ENCODE measurements at places on chromosomes 16 and 17.

- DNase-seq = no peak
Measured at GRCh38 chr16:84069540-84069939, 26.9 kb upstream of the SLC38A8 start.

- DNase-seq = no peak
Measured at GRCh38 chr16:9596788-9597187, 505.3 kb downstream of the HAPSTR1 start.

GRCh38 chr17:59332749-59333377 is 1.4 kb downstream of the YPEL2 start:
- no peak for DNase-seq

DNA sequence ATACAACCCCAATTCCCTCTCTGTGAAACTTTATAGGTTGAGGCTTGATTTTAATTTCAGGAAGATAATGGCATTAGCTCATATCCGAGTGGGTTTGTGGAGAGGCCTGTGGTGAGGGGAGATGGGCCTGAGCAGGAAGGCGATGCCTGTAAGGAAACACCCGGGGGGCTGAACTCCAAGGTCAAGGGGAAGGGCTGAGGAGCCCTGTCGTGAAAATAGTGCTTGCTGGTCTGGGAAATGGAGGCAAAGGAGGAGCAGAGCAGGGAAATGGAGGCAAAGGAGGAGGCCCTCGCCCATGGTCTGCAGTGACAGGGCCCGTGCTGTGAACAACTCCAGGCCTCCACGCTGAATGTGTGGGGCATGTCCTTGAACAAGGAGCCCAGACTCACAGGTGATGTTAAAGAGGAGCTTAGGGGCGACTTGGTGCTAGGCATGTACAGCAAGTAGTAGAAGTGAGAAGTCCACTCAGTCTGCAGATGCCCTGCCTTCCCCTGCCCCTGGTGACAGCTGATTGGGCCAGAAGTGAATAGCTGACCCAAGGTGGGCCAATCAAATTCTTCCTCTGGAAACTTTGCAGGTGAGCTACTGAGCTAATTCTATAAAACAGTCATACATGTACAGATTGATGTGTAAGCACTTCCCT is 38.1 kb downstream of the MRPS23 start:
- DNase-seq = no peak

DNA sequence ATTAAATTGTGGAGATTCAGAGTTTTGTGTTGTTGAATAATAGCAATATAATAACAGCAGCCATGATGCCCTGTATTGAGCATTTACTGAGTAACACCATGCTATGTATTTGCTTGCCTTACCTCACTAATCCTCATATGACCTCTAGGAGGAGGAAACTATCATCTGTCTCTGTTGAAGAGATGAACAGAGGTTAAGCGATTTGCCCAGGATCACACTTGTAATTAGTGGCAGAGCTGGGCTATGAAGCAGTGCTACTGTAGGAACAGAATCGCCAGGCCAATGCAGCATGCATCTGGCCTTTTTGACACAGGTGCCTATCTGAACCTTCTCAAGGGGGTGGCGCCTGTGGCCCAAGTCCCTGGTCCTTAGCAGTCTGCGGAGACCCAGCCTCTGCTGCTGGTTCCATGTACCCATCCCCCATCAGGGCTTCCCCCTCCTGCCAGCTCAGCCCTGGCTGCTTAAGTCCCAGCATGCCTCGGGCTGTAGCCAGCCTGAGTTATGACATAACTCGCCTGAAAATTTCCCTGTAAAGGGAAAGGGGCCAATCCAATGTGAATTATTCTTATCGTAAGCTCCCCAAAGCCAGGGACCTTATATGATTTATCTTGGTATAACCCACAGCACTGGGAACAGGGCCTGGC is 50.4 kb upstream of the HS3ST2 start:
- DNase-seq = no peak

DNA sequence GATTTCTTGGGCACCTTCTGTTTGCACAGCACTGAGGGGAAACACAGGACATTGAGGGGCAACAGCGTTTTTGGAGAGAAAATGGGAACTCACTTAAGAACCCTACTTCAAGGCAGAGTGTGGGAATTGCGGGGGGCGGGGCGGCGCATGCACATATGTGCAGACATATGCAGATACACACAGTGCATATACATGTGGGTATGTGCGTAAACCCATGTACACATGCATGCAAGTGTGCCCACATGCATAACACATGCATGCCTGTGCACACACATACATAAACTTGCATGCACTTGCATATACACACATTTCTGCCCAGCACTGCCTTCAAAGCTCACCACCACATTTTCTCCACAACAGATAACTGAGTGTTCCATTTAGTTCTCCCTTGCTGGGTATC is 32.4 kb downstream of the NLRC5 start:
- DNase-seq = no peak

GRCh38 chr17:75124041-75124818 is 7.3 kb downstream of the NT5C start:
- peak; percentile 61 for DNase-seq

GRCh38 chr17:41512546-41513167 is 6.0 kb downstream of the KRT15 start:
- no peak for DNase-seq

DNA sequence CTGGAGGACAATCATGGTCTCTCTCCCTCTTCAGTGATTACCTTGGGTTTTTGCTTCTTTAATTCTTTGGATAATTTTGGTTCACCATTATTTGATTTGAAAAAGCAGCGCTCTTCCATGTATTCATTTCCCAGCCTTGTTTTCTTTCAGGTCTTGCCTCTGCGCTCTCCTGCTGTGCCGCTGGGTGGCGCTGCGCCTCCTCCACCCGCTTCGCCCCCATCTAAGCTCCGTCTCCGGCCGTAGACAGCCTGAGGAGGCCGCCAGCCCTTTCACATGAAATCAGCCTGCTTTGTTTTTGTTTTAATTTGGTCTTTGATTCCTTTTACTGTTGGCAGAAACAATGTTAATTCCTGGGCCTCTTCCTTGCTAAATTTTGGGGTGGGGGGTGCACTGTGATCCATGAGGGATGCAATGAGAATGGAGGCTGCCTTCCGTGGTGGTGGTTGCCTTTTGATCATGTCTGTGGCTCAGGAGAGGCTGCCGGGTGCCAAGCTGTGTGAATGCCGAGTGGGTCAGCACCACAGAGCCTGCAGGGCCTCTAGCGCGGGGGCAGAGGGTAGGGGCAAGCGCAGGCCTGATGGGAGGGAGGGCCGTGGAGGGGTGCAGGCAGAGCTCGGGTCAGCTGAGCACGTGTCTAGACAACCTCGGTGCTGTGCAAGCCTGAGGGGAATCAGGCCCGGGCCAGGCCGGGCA is 64.1 kb downstream of the PLD6 start:
- DNase-seq = no peak

- no peak for DNase-seq
Measured at GRCh38 chr17:16989953-16990860, 18.3 kb upstream of the TNFRSF13B start.

DNA sequence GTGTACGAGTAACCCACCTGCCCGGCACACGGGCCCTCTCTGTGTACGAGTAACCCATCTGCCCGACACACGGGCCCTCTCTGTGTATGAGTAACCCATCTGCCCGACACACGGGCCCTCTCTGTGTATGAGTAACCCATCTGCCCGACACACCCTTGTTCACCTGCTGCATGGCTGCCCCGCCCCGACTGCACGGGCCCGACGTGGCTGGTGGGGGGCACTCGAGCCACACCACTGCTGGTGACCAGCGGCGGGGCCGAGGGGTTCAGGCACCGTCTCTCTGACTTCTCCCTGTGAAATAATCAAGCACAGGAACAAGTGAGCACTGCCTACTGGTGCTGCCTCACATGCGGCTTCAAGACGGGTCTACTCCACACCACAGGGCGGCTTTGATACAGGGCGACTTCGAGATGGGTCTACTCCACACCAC is 22.1 kb downstream of the MAP1LC3B start:
- DNase-seq = no peak

DNA sequence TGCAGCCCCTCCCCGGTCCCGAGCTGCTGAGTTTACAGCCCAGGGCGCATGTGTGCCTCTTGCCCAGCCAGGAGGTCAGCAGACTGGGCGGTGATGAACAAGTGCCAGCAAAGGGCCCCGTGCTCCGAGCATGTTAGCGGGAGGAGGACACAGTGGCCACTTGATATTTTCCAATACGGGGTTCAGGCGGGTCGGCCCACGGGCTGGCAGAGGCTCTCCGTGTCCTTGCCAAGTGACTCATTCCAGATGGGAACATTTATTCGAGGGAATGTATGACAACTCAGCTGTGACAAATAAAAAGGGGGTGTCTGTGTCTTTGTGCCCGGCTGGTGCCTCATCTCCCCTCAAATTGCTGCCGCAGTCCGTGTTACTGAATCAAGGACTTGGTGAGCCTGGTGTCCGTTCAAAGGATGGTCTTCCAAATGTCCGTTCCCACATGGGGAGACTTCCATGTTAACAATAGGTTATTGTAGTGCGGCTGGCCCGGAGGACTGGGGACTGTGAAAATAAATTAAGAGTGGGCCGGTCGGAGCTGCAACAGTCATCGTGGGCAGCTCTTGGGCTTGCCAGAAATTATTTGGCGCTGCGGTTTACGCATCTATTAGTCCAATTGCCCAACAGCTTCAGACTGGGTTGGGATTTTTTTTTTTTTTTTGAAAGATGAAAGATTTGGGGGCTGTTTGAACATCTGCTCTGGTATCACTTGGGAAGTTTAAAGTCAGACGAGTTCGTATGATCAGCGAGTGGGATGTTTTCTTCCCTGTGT is 174.0 kb upstream of the CIBAR2 start:
- no peak for DNase-seq

DNA sequence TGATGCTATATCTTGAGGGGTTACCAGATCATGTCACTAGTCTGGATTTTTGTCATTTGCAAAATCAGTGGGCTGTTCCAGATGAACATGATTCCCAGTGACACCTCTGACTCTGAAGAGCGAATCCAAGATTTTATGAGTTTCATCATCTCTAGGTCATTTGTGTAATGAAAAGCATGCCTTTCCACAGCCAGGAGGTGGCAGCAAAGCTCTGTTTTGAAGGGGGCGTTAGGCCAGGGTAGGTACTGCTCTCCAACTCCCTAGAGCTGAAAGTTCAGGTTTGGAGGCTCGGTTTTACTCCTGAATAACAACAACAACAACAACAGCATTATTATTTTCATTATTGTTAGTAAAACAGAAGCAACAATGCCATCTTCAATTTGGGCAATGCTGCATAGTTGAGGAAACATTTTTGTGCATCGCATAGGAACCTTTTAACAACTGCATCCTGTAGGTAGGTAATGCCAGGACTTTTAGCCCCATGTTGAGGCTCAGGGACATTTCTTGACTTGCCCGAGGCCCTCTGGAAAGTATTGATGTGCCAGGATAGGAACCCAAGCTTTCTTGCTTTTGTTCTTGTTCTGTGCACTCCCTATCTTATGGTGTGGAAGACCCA is 77.0 kb downstream of the MYH13 start:
- DNase-seq = no peak

DNA sequence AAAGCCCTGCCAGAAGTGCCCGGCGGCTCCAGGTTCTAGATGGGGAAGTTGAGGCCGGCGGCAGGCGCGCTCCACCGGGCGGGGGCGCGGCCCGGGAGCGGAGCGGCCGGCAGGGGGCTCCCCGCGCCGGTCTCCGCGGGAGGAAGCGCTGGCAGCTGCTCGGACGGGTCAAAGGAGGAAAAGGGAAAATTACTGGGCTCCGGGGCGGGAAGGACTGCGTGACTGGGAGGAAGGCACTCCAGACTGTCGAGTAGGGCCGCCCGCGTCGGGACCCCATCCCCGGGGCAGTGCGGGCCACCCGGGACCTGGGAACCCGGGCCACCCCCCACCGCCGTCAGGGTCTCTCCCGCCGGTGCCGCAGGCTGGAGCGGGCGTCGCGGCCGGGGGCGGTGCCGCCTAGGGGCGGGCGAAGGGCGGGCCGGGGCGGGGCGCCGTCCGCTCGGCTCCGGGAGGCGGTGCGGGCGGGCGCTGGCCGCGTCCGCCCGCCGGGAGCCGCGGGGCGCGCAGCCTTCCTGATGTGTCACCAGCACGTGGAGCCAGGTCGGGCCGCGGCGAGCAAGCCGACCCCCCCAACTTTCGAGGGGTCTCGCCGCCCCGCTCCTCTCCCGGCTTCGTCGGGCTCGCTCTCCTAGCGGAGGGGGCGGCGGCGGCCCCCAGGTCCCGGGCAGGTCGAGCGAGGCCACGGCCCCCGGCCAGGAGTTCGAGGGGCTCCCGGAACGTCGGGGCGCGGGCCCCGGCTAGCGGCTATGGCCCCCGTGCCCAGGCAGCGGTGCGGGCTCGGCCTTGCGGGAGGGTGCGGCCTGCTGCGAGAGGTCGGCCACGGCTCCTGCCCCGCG is 167.5 kb downstream of the RAB11FIP4 start:
- peak; percentile 42 for DNase-seq

DNA sequence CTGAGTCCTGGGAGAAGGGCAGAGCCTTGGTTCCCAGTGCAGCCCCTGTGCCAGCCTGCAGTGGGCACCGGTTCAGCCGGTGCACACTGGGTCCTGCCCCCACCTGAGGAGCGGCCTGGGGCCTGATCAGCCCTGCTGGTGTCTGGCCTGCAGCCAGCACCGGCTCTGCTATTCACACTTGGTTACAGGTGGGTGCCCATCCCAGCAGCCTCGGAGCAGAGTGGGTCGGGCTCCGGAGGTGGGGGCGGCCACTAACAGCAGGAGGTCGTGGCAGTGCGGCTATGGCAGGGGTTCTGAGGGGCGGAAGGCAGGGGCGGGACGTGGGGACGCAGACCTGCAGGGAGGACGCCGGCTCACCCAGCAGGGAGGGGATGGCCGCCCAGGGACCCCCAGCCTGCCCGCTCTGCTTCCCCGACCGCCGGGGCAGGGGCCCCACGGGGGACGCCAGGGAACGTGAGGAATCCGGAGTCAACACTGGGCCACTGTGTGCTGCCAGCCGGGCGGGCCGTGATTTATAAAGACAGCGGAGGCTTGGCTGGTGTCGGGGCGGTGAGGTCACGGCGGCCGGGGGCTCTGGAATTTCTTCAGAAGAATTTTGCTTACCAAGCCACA is 20.3 kb downstream of the METRNL start:
- no peak for DNase-seq

DNA sequence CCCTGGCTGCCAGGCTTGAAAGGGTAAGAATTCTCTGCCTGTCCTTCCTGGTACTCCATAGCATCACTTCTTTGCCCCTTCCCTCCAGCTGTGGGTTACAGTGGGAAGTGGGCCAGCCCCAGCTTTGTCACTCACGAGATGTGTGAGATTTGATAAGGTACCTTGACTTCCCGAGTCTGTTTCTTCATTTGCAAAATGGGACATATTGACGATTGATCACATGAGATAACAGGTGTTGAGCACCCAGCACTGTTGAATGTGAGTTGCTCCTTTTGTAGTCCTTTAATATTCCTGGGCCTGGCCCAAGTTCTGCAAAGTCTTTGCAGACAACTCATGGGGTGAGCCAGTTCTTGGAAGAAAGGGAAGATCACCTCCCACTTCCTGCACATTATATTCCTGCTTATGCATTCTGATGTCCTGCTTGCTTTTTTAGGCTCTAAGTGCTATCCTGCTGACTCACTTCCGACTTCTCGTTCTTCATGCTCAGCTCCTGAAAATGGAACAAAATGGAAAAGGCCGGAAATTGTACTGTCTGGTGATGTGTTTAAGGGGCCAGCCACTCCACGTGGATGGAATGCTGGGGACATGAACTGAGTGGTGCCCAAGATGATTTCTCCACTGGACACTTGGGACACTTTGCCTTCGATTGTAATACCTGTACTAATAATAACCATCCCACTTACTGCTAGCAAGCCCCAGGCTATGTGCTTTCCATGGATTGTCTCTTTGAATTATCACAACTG is 8.3 kb upstream of the NLK start:
- no peak for DNase-seq

Data from stimulated activated CD8-positive, alpha-beta memory T cell treated with anti-CD3 and anti-CD28 coated beads, Interleukin-15, amount 100 ng/mL, for 4 hours (primary cell).